Cardiac muscle cell (in vitro differentiated cells and primary cell): ENCODE measurements at places on chromosomes 3 and 15.

GRCh38 chr15:25727867-25728600 lies 135.1 kb downstream of the ATP10A start:
- no peak for DNase-seq

- DNase-seq = no peak
Observed at GRCh38 chr3:66066963-66067617, 28.4 kb upstream of the MAGI1 start.

GRCh38 chr3:46959161-46959511 lies 17.4 kb downstream of the CCDC12 start:
- DNase-seq = no peak

GRCh38 chr15:52682781-52683180 lies 3.6 kb upstream of the ATOSA start:
- no peak for DNase-seq

GRCh38 chr3:60742606-60743145 lies 508.6 kb downstream of the FHIT start:
- peak; percentile 7 for DNase-seq

- DNase-seq = no peak
Observed at GRCh38 chr15:82172506-82172905, 90.0 kb downstream of the EFL1 start.

DNA sequence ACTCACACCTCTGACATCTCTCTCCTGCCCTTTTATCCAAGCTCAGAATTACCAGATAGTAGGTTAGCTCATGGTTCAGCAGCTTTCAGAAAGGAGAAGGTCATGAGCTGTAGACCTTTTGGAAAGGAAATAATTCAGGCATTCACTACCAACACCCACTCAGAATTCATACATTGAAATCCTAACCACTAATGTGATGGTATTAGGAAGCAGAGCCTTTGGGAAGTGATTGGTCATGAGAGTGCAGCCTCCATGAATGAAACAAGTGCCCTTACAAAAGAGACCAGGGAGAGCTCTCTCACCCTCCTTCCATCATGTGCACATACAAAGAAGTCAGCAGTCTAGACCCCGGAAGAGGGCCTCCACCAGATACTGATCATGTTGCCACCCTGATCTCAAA lies 315.8 kb upstream of the CCDC54 start:
- no peak for DNase-seq

DNA sequence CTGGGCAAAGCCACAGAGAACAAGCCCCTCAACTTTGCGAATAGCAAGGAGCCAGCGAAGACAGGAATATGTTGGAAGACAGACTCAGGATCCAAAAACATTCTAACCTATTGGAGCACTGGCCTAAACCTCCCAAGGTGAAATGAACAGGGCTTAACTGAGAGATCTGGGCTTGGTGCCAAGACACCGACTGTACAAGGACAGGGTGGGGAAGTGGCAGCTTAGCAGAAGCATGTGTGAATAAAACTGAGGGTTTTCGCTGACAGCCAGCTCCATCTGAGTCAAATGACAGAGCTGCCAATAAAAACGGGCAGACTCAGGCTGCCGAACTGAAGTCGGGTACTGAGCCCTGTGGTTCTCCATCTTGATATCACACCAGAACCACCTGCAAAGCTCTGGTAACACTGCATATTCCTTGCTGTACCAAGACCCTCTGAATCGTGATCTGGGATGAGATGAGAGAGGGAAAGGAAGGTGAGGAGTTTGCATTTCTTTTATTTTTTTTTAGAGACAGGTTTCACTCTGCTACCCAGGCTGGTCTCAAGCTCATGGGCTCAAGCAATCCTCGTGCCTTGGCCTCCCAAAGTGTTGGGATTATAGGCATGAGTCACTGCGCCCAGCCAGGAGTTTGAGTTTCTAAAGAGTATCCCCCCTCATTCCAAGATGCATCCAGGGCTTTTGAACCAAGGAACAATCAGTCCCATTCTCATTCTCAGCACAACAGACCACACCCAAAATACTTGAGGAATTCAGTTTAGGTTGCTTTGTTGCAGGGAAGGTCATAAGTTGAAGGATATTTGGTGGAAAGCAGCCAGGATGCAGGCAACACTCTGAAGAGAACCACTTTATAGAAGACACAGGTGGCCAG lies 6.0 kb upstream of the PLCB2 start:
- DNase-seq = peak; percentile 89

- DNase-seq = no peak
Observed at GRCh38 chr3:165210132-165210531, 13.9 kb upstream of the SLITRK3 start.

- DNase-seq = peak; percentile 88
Observed at GRCh38 chr3:72123908-72124441, 339.0 kb upstream of the PROK2 start.

DNA sequence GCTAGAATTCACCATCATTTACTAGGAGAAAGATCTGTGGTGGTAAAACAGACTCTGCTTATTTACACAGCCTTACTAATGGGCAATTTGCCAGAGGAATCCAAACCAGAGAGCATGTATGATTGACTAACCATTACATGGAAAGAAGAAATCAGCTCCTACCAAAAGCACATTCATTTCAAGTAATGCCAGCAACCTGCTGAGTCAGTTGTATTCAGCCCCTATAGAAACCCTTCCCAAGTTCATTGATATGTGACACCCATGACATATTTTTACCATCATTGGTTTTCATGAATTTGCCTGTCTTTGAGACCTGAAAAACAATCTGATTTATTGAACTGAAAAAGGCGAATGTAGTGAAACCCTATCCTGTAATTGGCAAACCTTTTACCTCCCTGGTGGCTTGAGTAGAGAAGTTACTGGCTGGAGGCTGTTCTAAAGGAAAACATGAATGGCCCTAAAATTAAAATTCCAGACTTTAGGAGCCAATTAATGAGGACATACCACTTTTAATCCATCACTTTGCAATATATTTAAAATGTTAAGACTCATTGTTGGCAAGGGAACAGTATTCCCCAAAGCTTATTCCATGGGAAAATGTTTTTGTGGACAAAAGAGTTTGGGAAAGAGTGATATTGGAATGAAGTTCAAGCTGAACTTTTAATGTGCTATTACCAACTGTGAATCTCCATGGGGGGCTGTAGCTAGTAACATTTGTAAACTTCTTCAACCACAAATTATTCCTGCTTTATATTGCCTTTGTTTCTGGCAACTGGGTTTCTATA lies 542.9 kb downstream of the FHIT start:
- DNase-seq = no peak

DNA sequence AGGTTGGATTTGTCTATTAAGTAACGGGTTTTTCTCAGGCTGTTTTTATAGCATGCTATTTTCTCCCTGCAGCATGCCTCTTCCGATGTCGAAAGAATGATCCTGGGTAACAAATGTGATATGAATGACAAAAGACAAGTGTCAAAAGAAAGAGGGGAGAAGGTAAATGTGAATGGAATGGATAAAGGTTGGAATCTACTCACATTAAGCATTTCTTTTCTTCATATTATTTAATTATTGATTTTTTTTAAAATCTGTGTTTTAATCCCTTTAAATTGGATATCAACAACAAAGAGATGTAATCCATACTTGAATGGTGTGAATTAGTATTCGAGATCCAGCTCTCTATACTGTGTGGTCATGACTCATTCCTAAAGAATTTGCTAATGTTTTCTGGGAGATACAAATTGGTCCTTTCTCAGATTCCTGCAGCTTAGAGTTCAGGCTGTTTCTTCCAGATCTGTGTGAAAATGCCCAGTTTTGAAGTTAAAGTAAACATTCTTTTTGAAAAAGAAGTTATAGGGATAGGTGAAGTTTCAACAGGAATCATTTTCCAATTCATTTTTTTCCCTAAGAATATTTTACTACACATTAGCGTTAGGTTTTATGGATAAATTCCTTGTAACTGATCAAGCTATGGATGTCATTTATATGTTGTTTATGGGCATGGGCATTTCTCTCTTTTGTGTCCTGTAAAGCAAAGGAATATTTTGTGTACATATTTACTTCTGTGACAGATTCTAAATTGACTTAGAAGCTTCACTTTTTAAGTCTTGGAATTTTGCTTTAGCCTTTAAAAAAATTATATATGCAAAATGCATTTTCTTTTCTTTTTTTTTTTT lies 20.8 kb upstream of the APH1B start:
- DNase-seq = peak; percentile 80

DNA sequence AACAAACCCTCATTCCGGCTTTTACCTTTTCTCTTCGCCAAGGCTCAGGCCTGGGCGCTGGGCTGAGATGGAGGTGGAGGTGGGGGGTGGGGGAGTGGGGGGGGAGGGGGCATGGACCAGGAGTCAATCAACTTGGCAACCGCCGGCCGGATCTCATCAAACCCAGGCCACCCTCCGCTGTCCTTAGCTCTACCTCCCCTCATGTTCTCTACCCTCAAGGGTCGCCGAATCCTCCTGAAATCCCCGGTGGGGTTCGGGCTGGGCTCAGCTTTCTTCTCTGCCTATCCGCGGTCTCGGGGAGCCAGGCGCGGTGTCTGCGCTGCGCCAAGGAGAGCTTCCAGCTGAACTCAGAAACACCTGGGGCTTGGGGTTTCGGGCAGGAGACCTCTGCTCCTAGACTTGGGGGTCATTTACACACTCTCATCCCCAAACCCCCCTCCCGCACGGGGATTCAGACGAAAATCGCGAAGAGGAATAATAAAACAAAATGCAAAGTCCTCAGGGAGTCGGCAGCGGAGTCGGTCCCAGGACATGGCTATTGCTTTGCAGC lies 2.5 kb downstream of the ONECUT1 start:
- no peak for DNase-seq

GRCh38 chr3:143483214-143483613 lies 363.6 kb downstream of the CHST2 start:
- DNase-seq = no peak

- DNase-seq = no peak
Observed at GRCh38 chr15:92061511-92062195, 208.1 kb downstream of the SLCO3A1 start.

GRCh38 chr15:99480016-99480810 lies 85.6 kb upstream of the MEF2A start:
- no peak for DNase-seq

DNA sequence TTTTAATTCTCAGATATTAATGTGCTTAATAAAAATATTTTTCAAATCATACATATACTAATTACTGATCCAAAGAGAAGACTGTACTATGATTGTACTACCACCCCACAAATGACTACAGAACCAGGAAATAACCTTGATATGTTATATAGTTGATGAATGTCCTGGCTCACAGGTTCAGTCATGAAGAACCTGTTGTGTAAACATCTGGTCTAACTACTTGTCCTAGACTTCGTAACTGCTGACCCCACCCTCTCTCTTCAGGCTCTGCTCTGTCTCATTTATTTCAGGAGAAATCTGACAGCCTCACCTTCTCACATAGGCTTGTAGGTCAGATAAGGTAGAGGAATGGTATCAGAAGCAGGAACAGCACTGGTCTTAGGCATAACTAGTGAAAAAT lies 14.7 kb upstream of the CSTA start:
- no peak for DNase-seq

GRCh38 chr3:55607844-55608243 lies 120.7 kb upstream of the WNT5A start:
- no peak for DNase-seq

DNA sequence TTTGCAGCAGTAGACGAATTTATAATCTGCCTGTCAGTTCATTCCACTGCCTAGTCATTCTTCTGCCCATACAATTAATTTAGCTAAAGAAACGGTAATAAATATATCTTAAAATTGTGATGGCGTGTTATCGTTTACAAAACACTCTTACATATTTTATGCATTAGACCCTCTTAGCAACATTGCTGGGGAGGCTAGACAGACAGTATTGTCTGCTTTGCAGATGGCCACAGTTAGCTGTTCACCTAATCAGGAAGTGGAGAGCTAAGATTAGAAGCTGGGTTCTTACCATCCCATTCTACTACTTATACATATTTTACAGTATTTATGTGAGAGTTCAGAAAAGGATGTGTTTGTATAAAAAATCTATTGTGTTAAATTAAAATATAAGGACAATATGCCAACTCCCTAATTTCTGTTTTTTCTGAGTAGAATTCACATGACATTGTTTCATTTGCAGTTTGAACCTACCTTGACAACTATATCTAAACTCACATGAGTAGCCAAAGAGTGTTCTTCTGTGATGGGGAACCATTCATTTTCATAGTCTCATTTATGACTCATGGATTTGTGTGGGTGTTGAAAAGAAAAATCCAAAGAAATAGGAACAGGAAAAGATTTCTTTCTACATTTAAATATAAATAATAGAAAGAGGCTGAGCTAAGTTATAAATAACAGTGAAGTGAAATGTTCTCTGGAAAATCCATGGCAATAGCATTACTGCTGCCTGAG lies 41.7 kb upstream of the C3orf80 start:
- peak; percentile 43 for DNase-seq

DNA sequence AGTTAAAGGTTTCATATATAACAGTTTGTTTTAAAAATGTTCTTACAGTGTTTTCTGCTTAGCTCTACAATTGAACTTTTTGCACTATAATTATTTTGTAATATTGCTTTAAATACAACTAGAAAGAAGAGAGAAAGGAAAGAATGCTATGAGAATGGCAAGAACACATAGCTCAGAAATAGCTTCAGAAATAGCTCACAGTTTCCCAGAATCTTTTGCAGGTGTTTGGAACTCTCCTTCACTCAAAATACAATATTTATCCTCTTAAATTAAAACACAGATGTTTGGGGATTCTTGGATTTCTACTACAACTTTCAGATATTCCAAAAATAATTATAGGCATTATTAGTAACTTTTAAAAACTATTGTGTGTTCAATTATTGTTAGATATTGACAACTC lies 658.0 kb upstream of the DPPA4 start:
- DNase-seq = no peak

DNA sequence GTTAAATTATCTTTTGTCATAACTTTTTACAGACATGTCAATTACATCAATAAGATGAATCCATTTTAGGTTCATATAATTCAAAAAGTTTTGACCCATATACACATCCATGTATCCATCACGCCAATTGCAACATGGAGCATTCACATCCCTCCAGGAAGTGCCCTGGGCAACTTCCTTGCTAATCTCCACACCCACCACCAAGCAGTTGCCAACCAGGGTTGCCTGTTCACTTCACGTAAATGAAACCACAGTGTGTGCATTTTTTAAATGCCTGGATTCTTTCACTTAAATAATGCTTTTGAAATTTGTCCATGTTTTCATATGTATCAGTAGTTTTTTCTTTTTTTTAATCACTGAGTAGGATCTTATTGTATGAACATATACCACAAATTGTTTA lies 40.7 kb upstream of the LYZL4 start:
- no peak for DNase-seq

DNA sequence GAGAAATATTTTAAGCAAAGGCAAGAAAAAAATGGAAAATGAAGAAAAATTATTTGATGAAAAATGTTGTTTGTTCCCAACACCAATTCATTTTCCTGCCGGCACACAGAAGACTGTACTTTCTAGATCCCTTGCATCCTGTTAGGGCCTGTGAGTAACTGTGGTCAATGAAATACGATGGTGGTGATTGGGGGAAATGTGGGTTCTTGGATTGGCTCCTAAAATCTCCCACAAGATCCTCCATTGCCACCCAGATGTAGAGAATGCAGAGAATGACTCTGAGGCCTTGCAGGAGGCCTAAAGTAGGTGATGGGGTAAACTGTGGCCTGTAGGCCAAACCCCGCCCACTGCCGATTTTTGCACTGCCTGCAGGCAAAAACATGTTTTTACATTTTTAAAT lies 46.3 kb upstream of the C3orf70 start:
- DNase-seq = no peak

- DNase-seq = peak; percentile 97
Observed at GRCh38 chr3:195914648-195915473, 6.5 kb upstream of the TNK2 start.
